Gastrocnemius medialis (tissue), 4 donors: ENCODE measurements at places on chromosomes 7 and 10. TPM values are rescaled to one million over a fixed set of nuclear protein-coding genes. Genes with fewer than 3 reads are reported as not detected.

DNA sequence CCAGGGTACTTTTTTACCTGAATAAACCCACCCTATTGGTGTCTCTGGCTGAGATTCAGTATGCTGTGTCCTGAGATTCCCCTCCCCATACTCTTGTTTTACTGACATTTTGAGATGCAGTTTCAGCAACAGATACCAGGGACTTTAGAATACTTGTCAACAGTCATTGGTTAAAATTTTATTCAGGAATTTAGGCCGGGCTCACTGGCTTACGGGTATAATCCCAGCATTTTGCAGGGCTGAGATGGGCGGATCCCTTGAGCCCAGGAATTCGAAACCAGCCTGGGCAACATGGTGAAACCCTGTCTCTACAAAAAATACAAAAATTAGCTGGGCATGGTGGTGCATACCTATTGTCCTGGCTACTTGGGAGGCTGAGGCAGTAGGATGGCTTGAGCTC, 90.0 kb upstream of the GATAD1 start:
- DNase-seq: no peak

The FAM171A1 gene
- total RNA-seq: 2.1 TPM

GRCh38 chr7:137669706-137670105, 177.1 kb downstream of the DGKI start:
- DNase-seq: no peak

GRCh38 chr7:51144178-51144577, 172.4 kb downstream of the COBL start:
- no peak for DNase-seq

DNA sequence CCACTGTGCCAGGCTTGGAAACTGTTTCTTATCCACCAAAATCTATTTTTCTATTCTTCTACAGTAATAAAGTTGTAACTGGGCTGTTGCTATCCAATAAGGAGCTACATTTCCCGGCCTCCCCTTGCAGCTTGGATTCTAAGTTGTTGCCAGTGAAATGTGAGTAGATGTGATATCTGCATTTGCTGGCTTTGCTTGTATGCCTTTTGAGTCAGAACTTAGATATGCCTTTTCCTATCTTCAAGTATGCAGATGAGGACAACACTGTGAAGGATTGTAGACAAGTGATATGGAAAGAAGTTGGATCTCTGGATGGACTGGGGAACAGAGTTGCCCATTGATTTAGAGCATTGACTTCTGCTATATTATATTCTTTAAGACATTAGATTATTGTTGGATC, 236.9 kb downstream of the REEP3 start:
- DNase-seq: no peak

The SCRN1 gene
- 2.5 TPM for total RNA-seq

DNA sequence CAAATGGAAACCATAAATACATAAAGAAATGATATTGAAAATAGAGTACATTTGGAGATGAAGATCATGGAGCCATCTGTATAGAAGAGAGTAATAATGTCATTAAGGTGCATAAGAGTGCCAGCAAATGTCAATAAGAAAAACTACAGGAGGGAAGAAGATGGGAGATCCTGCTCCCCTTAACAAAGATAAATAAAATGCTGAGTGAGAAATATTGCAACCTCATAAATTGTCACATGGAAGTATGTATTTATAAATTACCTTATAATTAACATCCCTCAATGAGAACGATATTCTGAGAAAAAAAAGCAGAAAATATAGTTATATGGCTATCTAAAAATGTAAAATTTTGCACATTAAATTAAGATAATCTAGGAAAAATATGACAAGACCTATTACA, 155.2 kb upstream of the PRSS1 start:
- DNase-seq: no peak

The NFKB2 gene
- 8.6 TPM for total RNA-seq

GRCh38 chr7:138746073-138746472, 44.9 kb upstream of the SVOPL start:
- no peak for DNase-seq

The XPNPEP1 gene
- total RNA-seq: 67.8 TPM
